Epithelial cell of esophagus (primary cell): ENCODE measurements at places on chromosomes 3 and 15.
A peak's percentile ranks its signal among the peaks of the same experiment; 100 is the strongest.

DNA sequence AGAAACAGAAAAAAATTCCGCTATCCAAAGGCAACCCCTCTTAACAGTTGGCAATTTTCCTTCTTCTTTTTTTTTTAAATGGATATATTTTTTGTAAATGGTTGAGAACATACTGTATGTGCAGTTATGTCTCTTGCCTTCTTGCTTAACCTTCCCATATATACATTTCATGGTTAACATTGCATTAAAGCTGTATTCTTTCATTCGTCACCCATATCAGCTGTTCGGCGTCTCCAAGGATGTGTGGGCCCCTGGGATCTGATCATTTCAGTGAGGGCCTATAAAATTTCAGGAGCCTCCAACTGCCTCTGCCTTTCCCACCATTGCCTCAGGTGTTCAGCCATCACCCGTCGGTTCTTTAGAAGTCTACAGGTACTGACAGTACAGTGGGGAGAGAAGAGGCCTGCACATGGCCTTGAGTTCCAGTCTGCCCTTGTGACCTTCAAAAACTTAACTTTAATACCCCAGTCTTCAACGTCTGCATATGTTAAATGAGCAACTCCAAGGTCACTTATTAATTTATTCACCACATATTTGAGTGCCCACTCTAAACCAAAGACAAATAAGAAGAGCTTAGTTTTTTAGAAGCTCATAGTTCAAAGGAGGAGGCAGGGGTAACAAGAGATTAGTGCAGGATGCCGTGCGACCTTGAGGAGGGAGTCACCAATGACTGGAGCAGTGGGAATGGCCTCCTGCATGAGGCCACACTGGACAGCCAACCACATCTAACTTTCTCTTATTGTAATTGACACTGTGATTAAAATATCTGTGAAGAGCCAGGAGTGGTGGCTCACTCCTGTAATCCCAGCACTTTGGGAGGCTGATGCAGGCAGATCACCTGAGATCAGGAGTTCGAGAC is 6.9 kb downstream of the ST6GAL1 start:
- no peak for DNase-seq

DNA sequence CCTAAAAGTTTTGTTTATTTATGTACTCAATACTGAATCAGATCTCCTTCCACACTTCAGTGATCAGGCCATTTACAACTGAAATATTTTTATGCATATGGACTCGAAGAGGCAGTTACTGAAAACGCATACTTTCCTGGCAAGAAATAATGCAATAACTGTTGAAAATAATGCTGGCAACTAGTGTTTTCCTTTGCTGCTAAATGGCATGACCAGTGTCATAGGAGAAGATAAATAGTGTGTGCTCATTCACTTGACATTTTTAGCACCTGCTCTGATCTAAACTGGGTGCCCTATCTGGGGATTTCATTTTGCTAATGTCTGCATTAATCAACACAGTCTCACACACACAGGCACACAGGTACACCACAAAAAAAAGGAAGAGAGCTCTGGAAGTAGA is 695.2 kb downstream of the TUSC7 start:
- no peak for DNase-seq

DNA sequence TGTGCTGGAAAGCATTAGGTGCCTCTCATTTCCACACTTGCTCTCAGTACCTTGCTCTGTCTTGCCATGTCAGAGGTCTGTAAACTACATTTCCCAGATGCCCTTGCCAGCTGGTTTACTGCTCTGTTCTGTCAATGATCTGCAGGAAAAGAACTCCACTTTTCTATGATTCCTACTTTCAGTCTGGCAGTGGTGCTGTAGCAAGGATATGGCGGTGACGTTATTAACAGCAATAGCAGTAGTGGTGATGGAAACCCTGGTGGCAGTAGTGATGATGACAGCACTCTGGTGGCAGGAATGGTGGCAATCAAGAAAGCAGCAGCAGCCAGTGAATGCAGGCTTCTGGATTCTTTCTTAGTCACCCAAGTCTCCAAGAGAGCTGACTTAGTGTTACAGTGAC is 665.2 kb downstream of the DIPK2A start:
- no peak for DNase-seq

- peak; percentile 50 for DNase-seq
Measured at GRCh38 chr3:79418855-79419621, 348.8 kb downstream of the ROBO1 start.

GRCh38 chr3:54994111-54994513 is 66.3 kb upstream of the LRTM1 start:
- no peak for DNase-seq
